HT1080 (cell line): ENCODE measurements at places on chromosomes 16 and 17. TPM values are rescaled to one million over a fixed set of nuclear protein-coding genes. Genes with fewer than 3 reads are reported as not detected.

Gene CDC42EP4
- total RNA-seq: 27.2 and 37.0 TPM in 2 replicates

Gene GPR179
- total RNA-seq: not detected in 2 replicates

Gene CA5A
- total RNA-seq: not detected in 2 replicates

Gene ACSM2A
- not detected in 2 replicates for total RNA-seq

Gene ABCA3
- total RNA-seq: 0.13 and 0.14 TPM in 2 replicates

Gene GPRC5B
- 1.2 and 2.7 TPM in 2 replicates for total RNA-seq

Gene KRT32
- not detected in 2 replicates for total RNA-seq

Gene SMIM5
- not detected in 2 replicates for total RNA-seq

Gene CDH8
- total RNA-seq: not detected in 2 replicates

Gene GP1BA
- not detected in 2 replicates for total RNA-seq

Gene PTGES3L
- total RNA-seq: 0.10 TPM in 1 of 2 replicates, not detected in the other

- no peak for DNase-seq
Observed at GRCh38 chr16:82055117-82055516, 20.1 kb downstream of the HSD17B2 start.

DNA sequence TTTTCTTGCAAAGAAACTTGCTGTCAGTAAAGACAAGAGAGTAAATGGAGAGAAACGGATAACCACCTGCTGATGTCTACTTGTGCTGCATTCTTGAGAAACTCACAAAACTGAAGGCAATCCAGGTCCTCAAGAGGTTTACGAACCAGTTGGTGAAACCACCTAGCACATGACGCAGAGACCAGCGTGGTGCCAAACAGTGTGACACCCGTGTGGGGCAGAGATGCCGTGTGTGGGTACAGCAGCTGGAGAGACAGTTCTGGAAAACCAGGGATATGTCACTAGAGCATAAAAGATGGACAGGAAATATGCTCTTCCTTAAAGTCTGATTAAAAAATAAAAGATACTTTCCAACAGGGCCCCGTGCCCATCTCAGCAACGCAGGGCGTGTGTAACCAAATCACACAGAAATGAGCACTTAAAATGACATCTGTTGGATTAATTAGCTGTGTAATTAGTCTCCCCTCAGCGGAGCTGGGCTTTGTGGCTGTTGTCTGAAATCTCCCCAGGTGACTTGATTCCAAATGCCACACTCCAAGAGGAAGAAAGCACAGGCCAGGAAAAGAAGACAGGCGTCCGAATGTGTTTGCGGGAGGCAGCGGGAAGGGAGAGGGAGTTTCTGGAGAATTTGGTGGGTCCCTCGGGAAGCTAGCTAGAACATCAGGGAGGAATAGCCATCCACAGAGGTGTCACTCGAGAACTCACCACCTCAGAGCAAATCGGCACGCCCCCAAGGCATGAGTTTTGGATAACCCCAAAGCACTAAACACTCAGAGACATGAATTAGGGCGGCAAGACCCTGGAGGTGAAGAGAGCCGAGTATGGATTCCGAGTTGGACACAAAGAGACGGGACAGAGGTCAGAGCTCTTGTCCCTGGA is 109.8 kb downstream of the ZFHX3 start:
- DNase-seq: no peak

DNA sequence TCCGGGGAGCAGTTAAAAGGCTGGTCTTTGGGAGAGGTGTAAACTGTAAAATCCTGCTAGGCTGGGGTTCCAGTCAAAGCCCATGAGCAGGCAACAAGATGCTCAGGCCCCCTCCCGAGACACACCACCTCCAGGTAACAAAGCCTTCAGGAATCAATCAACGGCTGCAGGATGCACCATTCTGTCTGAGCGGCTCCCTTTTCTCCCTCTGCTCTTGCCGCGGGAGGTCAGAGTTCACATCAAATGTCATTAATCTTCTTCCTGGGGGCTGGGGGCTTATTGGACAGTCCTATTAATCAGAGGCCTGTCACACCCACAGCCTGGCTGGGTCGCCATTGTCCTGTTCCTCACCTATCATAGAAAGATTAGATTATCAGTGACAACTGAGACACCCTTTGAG is 11.9 kb upstream of the CCDC182 start:
- no peak for DNase-seq

DNA sequence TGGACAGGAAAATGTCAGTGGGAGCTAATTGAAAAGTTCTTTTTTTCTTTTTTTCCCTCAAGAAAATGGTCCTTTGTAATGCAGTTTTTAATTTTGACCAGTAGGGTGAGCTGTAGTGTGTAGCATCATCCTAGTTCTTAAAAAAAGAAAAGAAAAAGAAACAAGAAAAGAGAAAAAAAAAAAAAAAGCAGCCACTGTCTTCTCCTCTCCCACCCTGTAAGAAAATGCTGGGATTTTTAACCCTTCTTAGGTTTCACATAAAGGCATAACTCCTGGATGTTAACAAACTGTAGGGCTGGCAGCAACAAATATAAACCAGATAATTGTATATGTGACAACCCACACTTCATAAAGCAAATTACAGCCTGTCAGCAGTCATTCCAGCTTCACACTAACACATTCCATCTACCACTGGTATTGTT is 78.1 kb downstream of the SKAP1 start:
- DNase-seq: peak; percentile 74

DNA sequence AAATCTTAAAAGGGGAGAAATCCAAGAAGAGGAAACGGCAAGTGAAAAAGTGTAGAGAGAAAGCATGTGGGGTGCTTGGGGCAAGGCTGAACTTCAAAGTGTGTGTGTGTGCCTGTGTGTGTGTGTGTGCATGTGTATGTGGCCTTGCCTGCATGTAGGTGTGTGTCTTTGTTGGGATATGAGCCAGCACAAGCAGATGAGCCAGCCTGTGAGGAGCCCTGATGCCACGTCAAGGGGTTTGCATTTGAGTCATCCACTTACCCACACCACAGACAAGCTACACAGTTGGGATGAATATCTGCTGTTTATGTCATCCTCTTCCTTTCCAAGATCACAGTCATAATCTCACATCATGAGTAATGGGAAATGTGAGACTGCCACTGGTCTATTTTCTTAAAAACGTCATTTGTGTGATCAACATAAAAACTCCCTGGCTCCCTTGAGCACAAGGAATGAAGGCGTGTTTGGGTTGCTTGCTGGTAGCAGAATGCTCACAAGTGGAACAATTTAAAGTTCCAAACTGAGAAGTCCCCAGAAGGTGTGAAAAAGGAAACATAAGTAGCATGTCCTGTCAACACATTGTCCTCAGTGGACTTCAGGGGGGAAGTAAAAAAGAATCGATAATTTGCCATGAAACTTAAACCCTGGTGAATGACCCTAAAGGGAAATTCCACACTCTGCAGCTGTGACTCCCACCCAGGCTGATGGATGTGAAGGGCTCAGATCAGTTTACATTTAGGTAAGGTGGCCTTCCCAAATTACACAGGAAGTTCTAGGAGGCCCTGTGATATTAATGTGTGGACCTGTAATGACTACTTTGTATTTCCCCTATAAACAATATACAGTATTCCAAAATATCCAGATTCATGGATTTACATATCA is 14.7 kb downstream of the KCTD19 start:
- DNase-seq: peak; percentile 100

GRCh38 chr17:42920922-42921321 is 20.3 kb downstream of the G6PC1 start:
- peak; percentile 8 for DNase-seq

GRCh38 chr17:47301831-47302230 is 21.9 kb upstream of the EFCAB13 start:
- DNase-seq: no peak

DNA sequence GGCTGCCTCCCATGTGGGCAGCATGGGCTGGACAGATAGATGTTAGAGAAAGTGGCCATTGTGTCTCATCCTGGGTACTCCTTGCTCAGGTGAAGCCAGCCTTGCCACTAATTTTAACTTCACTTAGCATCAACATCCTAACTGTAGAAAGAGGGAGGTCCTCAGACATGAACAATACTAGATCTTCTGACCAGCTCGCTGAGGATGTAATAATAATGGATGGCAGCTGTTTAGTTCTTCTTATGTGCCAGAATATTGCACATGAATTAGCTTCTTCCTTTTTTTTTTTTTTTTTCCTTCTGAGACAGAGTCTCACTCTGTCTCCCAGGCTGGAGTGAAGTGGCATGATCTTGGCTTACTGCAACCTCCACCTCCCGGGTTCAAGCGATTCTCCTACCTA is 232.4 kb downstream of the CCDC182 start:
- no peak for DNase-seq

GRCh38 chr16:4574919-4575705 is 19.0 kb downstream of the C16orf96 start:
- no peak for DNase-seq

GRCh38 chr17:76000016-76000754 is 470 bp upstream of the CDK3 start:
- no peak for DNase-seq

- DNase-seq: peak; percentile 15
Observed at GRCh38 chr17:65287040-65287439, 149.9 kb downstream of the RGS9 start.

DNA sequence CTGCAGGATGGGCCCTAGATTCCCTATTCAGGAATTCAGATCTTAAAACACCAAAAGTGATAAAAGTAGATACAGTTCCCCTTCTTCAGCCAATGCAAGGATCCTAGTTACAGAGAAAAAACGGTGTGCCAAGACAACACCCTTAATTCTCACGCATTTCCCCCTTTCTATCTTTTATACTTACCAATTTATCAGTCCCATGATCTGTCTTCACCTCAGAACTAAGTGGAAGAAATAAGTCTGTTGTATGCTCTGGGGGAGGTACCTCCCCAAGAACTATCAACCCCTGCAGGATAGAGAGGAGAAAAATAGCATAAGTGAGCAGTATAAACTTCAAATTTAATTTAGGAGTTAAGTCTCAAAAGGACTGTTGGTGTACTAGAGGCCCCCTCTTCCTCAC is 83.2 kb downstream of the STH start:
- no peak for DNase-seq

- no peak for DNase-seq
Observed at GRCh38 chr16:63497408-63497807, 1461.2 kb upstream of the CDH8 start.

DNA sequence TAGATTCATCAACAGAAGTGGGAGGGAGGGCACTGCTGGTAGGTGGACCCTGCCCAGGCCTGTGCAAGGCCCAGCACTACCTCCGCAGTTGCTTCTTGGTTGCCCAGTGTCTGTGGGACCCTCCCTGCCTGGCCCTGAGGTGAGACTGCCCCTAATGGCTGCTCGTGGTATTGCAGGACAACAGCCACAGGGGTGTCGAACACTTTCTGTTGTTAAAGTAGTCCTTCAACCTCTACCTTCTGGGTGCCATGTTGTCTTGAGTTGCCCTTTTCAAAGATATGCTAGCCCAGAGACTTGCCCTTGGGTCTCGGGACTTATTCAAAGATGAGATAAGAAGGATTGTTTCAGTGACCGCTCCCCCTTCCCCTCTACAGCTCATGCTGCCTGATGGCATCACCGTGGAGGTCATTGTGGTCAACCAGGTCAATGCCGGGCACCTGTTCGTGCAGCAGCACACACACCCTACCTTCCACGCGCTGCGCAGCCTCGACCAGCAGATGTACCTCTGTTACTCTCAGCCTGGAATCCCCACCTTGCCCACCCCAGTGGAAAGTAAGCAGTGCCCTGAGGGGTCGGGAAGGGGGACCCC is 29.1 kb downstream of the AKAP1 start:
- DNase-seq: no peak

DNA sequence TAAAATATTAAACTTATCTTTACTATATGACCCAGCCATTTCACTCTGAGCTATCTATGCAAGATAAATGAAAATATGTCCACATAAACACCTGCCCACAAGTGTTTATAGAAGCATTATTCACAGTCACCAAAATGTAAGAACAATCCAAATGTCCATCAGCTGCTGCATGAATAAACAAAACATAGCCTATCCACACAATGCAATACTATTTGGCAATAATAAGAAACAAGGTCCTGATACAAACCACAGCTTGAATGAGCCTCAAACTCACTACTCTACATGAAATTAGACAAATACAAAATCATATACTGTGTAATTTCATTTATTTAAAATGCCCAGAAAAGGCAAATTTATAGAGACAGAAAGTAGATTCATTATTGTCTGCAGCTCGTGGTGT is 355.1 kb downstream of the CDH8 start:
- no peak for DNase-seq

DNA sequence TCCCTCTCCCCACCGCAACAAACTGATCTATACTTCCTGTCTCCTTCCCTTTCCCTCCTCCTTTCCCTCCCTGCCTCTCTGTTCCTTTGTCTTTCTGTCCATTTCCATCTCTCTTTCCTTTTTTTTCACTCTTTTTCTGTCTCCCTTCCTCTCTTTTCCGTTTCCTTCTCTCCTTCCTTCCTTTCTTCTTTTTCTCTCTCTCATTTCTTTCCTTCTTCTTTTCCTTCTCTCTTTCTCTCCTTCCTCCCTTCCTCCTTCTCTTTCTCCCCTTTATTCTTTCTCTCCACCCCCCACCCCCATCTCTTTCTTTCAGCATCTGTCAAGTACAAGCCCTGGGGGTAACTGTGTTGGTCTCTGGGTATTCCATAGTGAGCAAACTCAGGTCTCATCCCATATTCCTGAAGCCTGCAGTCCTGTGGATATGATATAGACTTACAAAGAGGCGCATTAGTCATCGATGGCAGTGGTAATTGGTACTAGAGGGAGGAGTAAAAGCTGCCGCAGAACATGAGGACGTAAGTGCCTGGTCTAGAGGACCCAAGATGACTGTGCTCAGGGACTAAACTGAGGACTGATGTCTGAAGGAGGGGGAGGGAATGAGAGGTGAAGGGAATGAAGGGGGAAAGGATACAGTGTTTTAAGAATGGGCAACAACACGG is 50.4 kb downstream of the VAT1L start:
- peak; percentile 18 for DNase-seq

DNA sequence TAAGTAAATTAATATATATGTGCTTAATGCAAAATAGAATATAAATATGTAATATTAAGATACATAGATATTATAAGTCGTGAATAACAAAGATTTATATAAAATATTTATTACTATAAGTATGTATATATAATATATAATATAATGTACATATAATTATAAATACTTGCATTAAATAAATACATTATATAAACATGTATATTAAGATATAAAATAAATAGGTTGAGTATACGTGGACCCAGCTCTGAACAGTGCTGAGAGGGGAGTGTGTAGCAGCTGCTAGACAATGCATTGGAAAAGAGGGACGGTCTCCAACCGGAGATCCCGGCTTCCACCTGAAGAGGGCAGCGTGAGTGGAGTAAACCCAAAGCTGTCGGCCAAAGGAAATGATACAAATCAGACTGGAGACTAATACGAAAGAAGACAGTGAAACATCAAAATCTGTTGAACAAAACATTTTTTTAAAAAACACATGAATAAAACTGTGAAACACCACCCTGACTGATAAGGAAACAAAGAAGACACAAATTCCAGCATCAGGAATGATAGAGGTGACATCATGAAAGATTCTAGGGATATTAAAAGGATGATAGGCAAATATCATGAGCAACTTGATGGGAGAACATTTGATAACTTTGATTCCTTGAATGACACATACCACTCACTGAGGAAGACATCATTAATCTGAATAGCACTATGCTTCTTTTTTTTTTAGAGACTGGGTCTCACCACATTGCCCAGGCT is 125.4 kb upstream of the CHMP6 start:
- DNase-seq: peak; percentile 67

- no peak for DNase-seq
Observed at GRCh38 chr17:73482251-73482716, 162.0 kb downstream of the SDK2 start.

GRCh38 chr16:2339521-2340484 is 725 bp downstream of the ABCA3 start:
- DNase-seq: peak; percentile 26

GRCh38 chr17:20028443-20028842 is 19.3 kb downstream of the SPECC1 start:
- DNase-seq: peak; percentile 24

- no peak for DNase-seq
Observed at GRCh38 chr17:73955616-73956015, 247.9 kb upstream of the RPL38 start.
